ENCODE measurements at places on chromosomes 2 and 18.

- no peak for DNase-seq
Observed at GRCh38 chr2:108573061-108573460, 38.8 kb downstream of the LIMS1 start.

DNA sequence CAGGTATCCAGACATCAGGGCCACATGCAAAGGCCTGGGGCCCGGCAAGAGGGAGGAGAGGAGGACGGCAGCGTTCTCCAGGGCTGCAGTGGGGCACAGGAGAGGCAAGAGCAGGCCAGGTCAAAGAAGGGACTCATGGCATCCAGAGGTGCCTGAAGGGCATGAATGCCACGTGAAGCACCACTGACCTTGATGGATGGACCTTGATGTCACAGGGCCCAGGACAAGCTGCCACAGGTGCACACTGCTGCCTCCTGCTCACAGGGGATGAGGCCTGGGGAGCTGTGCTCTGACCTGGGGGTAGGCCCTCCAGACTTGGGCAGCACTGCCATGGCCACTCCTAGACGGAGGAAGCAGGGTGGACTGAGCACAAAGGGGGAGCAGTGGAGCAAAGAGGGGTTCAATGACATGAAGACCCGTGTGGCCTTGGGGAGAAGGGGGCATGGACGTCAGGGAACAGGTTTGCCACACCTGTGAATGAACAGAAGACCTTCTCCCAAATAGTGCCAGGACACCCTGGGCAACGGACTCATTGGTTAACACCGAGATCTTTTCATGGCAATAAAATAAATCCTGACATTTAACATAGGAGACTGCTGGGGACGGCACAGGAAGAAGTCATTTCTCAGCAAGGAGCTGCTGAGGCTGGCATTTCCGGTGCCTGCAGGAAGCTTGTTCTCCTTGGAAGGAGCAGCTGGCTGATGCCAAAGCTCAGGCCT, 65.6 kb downstream of the EMX1 start:
- DNase-seq = no peak

DNA sequence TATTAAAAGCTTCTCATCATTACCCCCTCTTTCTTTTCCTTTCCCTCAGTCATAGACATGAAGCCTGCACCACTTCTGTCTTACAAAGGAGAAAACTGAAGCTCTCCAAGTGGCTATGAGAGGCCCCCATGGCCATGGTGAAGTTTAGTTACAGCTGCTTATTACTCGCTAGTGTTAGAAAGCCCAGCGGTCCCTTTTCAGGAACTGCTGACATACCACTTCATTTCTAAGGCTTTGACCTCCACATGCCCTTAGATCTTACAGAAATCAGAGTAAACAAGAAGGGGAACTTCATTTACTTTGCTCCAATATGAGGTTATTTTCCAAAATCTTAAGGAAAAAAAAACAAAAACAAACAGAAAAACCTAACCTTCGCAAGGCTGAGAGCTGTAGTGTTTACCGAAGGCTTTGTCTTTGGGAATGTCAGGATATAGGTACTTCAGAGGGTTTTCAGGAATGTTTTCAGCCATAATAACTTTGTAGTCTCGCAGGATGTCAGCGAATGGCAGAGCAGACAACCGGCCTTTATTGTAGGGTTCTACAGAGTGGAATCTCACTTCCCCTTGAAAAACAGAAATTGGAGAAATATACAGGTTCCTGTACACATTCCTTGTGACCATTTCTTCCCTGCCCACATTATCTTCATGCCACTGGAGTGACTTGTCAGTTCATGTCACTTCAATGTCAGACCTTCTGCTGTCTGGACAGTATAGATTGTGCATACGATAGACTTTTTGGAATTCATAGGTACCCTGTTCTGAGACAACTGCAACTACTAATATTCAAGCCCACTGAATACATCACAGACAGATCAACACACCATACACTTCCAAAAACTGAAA, 18.8 kb upstream of the STAT1 start:
- DNase-seq = no peak

DNA sequence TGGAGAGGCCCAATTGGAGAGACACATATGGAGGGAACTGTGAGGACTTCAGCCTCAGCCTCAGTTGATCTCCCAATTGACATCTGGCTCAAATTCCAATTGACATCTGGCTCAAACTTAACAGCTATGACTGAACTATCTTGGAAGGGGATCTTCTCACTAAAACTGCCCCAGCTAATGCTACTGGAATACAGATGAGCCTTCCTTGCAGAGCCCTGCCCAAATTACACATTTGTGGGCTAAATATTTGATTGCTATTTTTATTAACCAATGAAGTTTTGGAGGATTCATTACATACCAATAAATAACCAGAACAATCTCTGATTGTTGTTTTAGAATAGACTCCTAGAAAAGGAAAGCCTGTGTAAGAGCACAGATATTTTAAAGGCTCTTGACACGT, 189.0 kb upstream of the THUMPD2 start:
- DNase-seq = no peak

DNA sequence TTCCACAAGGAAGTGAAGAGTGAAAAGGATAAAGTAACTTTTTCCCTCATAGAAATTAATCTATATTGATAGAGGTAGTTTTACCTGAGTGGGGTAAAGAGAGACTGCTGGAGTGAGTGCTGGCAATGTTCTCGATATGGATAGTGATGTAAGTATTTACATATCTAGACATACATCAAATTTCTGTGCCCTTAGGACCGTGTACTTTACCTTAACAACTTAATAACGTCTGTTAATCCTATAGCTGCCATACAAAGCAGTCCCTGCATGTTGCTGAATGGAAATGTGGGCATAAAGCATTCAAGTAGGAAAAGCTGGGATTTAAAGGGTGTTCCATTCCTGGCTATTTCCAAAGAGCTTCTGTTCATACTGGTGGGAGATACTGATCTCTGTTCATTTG, 162.4 kb upstream of the NOSTRIN start:
- no peak for DNase-seq

GRCh38 chr2:64403426-64403825, 50.5 kb upstream of the LGALSL start:
- no peak for DNase-seq

DNA sequence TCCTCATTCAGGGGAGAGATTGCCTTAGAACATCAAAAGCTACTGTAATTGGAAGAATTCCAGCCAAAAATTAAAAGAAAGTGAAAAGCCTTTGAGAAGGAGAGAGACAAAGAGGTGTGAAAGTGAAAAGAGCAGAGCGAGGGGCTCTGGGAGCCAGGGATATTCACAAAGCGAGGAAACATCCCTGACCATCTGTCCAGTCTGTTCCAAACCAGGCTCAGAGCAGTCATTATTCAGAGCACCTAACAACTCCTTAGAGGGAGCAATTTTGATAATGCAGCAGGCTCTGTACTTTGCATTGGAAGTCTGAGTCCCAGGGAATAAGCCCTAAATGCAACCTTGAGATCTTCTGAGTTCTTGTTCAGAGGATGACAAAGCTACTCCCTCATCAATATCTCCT, 119.1 kb upstream of the LYPD1 start:
- no peak for DNase-seq

All from stimulated activated CD4-positive, alpha-beta T cell treated with anti-CD3 and anti-CD28 coated beads, Interleukin-1b, Interleukin-23, amount 100 ng/mL, for 1 hour (primary cell).